ENCODE measurements at places on chromosomes 3 and 15. TPM values are rescaled to one million over a fixed set of nuclear protein-coding genes. Genes with fewer than 3 reads are reported as not detected.

HRH1 gene
- total RNA-seq: 12.2 TPM

DNA sequence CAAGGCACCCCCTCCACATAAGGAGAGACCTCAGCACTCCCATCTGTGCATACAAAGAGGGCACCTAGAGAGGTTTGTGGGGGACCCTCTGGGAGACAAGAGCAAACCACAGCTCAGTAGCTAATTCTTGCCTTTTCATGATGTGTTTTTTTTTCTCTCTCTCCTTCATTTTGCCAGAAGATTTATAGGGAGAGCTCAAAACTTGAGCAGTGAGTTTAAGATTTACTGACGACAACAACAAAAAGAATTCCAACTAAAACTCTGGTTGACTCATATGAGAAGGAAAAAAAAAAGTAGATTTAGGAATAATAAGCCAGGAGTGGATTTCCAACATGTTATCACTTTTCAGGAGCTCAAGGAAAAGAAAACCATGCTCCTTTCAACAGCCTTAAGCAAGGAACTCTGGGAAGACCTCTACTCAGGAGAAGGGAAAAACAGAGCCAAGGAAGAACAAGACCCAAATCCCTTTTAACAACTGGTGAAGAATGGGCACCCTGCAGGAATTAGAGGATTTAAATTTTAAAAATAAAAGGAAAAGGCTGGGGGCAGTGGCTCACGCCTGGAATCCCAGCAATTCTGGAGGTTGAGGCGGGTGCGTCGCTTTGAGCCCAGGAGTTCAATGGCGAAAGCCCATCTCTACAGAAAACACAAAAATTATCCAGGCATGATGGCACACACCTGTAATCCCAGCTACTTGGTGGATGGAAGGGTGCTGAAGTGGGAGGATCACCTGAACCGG is 58.2 kb upstream of the RAD18 start:
- H3K36me3 ChIP-seq: peaks cover 20% of the 10 kb centered on the region
- no peaks in the 10 kb centered on the region for H3K27me3 ChIP-seq
- no peak overlapping the region for H3K4me3 ChIP-seq
- no peak overlapping the region for H3K27ac ChIP-seq

GRCh38 chr3:128557531-128558280 is 64.7 kb upstream of the GATA2 start:
- H3K4me3 ChIP-seq: no peak overlapping the region
- no peak overlapping the region for H3K27ac ChIP-seq
- no peaks in the 10 kb centered on the region for H3K36me3 ChIP-seq
- peaks cover 9% of the 10 kb centered on the region for H3K4me1 ChIP-seq
- H3K27me3 ChIP-seq: peaks cover 60% of the 10 kb centered on the region
- DNase-seq: no peak

DNA sequence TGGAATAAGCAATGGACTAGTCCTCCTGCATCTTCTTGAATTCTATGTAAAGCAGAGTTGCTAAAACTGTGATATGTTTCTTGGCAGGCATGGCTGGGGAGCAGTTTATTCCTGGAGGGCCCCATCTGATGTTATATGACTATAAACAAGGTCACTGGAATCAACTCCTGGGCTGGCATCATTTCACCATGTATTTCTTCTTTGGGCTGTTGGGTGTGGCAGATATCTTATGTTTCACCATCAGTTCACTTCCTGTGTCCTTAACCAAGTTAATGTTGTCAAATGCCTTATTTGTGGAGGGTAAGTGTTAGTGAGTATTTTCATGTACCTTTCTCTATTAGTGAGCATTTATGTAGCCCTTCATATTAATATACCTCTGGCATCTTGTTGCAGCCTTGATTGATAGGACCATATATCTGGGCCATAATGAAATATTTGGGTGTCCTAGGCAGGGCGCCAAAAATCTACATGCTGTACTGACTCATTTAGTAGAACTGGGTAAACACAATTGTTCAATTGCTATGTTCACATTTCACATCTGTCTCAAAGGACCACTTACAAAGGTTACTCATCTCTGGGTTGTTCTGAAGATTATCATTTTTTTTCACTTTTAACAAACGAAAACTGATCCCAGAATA is 52.6 kb upstream of the ADGRG7 start:
- DNase-seq: no peak
- no peaks in the 10 kb centered on the region for H3K27me3 ChIP-seq
- H3K4me1 ChIP-seq: peaks cover 27% of the 10 kb centered on the region
- H3K36me3 ChIP-seq: no peaks in the 10 kb centered on the region

DNA sequence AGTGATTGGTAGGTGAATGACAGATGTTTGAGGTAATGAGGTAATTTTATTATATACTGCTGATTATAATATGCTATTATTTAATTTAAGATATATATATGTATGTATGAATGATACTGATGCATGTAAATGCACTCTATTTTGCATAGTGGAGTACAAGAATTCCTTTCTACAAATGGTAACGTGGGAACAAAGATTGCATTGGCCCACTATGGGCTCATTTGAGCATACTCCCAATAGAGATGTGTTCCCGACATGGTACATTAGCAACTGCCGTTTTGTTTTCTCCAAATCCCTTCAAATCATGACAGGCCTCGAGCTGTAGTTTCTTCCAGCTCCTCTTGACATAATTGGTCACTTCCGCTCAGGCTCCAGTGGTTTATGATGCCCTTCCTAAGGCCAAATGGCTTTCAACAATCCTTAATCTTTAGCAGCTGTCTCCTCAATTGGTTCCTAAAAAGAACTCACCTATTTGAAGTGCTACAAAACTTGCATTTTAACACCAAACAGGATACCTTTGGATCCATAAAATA is 266.1 kb downstream of the ADAMTSL3 start:
- H3K4me3 ChIP-seq: no peak overlapping the region
- no peak for DNase-seq
- H3K27ac ChIP-seq: no peak overlapping the region
- H3K4me1 ChIP-seq: no peaks in the 10 kb centered on the region
- no peaks in the 10 kb centered on the region for H3K27me3 ChIP-seq

DNA sequence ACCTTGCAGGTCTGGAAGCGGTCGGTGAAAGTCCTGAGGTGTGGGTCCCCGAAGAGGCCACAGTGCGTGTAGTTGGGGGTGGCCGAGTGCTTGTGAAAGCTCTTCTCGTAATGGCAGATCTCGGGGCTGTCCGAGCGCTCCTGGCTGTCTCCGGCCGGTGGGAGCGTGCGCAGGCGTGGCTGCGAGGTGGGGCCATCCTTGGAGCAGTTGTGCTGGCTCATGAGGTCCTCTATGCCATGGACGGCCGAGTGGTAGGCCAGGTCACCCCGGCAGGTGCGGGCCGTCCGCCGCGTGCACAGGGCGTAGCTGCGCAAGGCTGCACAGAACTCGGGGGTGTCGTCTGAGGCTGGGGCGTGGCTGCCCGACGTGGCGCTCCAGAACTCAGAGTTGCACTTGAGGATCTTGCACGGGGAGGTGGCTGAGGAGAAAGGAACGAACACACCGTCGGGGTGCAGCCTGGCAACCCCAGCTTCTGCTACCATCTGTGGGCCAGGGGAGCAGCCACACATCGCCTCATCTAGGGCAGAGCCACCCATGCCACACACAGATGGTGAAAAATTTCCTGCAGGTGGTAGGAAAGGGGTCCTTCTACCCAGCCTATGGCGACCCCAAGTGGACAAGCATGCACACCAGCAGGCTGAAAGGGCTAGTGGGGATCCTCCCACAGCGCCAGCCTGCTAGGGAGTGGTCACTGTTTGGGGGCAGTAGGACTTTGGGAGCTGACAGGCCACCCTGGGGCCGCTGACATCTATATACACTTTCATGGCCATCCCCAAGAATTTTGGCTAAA is 36.7 kb downstream of the RGMA start:
- DNase-seq: no peak
- peaks cover 40% of the 10 kb centered on the region for H3K4me1 ChIP-seq
- no peaks in the 10 kb centered on the region for H3K27me3 ChIP-seq
- no peak overlapping the region for H3K4me3 ChIP-seq
- no peak overlapping the region for H3K27ac ChIP-seq
- H3K36me3 ChIP-seq: peaks cover 27% of the 10 kb centered on the region

GRCh38 chr3:120699333-120699732 is 17.3 kb upstream of the HGD start:
- H3K4me3 ChIP-seq: no peak overlapping the region
- DNase-seq: no peak
- no peaks in the 10 kb centered on the region for H3K27me3 ChIP-seq
- peaks cover 27% of the 10 kb centered on the region for H3K36me3 ChIP-seq
- no peak overlapping the region for H3K27ac ChIP-seq
- no peaks in the 10 kb centered on the region for H3K4me1 ChIP-seq

All from suprapubic skin (tissue), 4 donors.